ENCODE measurements at places on chromosomes 7 and 10.
A peak's percentile ranks its signal among the peaks of the same experiment; 100 is the strongest.

DNA sequence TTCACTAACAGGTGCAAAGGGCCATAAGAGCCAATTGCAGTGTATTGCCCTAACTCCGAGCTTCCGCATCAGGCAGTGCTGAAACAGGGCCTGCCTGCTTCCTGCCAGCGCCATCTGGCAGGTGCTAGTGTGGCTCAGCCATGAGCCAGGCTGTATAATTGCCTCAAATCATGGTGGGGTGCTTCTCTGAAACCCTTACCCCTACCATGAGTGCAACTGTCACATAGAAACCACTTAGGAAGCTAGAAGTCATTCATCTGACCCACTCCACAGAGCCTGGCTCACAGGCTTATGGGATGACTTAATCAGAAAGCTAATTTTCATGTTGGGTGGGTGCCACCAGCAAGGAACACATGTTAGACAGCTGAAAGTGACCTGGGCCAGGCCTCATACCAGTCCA lies 133.3 kb upstream of the LAMB4 start:
- peak; percentile 76 for DNase-seq

DNA sequence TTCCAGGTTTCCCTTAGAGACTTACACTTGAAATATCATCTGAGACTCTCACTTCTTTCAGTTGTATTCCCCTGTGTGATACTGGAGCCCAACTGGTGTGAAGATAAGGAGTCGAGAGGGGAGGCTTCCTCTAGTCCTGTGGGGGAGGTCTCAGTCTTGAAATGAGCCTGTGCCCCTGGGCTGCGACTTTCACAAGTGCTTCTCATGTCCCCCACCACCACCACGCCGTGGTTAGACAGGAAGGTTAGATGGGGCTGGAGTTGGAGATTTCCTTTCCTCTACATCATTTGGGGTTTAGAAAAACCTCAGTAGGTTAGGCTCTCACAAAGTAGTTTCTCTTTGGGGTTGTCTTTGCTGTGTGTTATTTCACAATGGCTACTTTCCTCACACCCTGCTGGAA lies 25.6 kb upstream of the MKX start:
- no peak for DNase-seq

DNA sequence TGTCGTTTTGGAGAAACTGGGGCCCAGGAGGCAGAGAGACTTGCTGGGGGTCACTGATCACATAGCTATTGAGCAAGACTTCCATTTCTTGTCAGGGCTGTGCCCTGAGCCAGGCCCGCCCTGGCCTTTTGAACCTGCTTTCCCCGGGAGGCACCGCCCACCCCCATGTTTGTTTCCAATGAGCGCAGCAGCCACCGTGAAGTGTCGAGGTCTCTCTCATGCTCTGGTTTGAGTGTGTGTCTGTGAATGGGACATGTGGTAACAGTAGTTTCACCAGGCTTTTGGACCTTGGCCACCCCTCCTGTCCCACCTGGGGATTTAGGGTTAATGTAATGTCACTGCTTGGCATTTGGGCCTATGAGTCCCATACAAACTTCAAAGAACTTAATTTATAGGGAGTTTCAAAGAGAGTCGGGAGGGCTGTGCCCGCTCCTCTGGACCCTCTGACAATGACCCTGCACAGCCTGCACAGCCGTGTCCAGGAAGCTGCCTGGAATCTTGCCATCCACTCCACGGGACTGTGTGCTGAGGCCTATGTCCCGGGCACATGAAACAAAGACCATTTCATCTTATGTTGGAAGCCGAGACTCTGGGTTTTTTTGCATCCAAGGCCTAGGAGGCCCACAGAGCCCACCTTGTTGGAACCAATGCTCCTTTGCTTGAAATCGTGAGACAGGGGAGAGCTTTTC lies 6.3 kb downstream of the PRF1 start:
- no peak for DNase-seq

- DNase-seq = no peak
Measured at GRCh38 chr7:45080958-45081669, 7.7 kb downstream of the NACAD start.

DNA sequence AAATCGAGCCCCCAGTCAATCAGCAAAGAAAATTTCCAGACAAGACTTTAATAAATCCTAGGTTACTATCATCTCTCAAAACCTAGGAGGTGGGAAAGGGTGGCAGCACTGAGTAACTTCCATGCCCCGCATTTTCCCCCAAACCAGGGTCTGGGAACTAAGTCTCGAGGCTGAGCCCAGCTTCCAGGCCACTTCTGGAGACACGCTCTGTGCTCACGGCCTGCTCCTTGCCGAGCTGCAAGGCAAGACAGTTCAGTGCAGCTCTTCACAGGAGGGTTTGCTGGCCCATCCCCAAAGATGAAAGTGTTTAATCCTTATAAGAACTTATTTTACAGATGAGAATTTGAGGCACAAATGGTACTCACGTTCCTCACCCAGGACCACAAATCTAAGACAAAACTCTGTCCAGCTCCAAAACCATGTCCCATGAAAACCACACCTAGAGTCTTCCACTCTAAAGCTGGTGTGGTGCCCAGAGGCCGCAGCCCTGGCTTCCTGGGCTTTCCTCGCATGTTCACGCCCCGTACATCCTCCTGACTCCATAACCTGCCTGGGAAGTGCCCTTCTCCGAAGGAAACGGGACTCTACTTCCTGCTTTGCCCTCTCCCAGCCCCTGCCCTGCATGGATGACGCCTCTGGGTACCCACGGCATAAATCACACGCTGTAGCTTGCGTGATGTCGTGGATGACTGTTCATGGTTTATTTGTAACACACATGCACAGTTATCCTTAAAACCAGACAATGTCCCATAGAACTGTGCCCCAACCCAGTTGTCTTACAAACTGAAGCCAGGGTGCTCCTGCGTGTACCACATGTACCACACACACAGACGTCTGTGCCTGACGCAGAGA lies 201.2 kb downstream of the DIP2C start:
- no peak for DNase-seq

DNA sequence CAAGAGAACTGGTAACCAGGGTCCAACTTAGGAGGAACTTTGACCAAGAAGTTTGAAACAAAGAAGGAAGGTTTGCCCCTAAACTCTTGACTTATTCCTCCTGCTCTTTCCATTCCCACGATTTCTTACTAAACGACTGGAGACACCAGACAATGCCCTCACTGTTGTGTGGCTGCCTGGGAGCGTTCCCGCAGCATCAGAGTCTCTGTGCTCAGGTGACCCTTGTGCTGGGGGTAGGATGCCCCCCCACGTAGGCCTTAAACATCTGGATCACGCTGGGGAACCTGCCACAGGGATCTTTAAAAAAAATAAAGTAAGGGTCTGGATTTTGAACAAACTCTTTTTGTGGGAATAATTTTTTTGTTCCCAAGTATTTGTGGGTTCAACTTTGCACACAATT lies 30.1 kb upstream of the CTBP2 start:
- no peak for DNase-seq

DNA sequence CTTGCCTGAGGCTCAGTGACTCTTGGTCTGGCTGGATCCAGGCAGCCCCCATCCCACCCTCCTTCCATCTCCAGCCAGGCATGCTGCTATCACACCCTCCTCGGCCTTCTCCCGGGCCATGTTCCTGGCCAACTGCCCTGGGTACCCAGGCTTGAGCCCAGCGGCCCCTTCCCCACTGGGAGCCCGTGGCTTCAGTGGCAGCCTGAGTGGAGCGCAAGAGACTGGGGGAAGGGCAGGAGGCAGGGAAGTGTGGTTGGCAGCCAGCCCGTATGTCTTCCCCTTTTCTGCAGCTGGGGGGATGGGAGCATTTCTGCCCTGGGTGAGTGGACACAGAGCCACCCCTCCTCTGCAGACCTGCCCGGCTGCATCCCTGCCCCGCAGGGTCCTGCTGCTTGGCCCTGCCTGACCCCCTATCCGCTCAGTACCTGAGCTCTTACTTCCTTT lies 148.5 kb downstream of the ARHGAP22 start:
- no peak for DNase-seq

DNA sequence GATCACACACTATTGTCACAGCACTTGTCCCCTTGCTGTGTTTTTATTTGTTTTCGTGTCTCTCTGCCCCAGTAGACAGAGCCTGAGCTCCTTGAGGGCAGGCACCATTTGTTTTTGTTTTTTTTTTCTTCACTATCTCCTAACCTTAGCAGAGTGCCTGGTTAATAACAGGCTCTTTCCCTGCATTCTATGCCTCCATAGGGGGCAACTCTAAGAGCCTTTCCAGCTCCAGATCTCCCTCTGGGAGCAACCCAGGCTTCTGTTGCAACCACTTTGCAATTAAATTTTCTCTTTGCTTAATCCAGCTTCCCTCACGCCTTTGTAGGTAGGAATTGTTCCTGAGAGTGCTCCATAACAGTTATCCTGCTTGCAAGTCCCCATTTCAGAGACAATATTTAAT lies 148.4 kb downstream of the PLXDC2 start:
- no peak for DNase-seq

DNA sequence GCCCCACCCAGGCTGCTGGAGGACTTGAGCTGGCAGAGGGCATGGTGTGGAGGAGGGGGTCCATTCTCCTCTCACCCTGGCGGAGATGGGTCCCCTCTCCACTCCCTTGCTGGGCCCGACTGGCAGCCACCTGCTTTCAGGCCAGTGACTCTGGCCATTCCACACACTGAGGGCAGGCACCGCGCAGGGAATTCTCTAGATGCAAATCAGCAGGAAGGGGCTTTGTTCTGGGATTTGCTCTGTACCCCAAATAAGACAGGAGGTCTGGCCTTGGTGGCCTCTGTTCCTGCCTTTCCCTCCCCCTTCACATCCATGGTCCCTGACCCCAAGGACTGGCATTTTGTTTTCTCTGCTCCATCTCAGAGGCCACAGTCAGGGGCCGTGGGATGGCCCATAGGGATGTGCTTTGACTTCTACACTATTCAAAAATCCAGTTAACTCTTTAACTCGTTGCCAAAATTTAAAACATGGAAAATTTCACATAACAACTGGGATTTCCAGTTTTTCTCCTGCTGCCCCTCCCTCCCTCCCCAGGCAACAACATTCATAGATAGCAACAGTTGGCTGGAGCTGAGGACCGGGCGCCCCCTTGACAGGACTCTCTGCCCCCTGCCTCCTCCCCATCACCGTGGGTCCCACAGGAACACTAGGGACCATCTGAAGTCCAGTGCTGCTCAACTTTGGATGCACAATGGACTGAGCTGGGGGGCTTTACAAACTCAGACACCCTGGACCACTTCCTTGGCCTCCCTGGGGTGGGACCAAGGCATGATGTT lies 33.9 kb downstream of the PPIF start:
- no peak for DNase-seq

- no peak for DNase-seq
Measured at GRCh38 chr7:49174396-49174795, 250.0 kb downstream of the CDC14C start.

DNA sequence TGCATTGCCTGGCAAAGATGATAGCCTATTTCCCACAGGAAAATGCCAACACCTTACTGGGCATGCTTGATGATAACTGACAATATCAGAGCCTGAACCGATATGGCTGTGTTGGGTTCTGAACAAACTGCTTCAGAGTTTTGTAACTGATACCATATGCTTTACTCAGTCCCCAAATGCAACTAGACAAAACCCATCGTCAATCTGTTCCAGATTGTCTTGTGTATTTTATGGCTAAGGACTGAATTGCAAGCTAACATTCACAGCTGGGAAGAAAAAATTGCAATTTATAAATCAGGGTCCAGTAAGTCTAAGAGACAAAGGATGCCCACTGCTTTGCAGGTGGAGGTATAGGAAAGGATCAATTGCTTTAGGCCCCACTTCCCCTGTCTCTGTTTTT lies 116.8 kb upstream of the WNT16 start:
- DNase-seq = no peak

DNA sequence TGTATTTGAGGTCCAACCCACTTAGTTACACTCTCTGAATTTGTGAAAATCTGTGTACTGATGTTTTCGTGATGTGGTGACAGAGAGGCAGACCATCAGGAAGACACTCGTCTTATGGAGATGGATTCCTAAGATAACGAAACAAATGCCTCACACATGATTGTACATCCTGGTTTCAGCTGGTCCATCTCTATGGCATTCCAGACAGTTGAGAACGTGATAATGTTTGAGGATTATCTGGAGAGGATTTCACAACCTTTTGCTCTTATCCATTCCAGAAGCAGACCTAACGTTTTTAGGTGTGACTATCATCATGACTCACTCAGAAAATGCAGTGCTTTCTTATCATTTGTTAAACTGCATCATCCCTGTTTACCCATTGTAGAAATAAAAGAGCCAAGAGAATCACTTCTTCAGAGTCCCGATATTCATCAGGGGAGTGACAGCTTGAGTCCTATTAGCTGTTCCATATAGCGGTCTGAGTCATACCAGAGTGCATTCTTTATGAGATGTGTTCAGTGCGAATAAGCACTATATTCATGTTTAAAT lies 74.5 kb downstream of the BMPER start:
- no peak for DNase-seq

- no peak for DNase-seq
Measured at GRCh38 chr10:93710333-93710909, 8.0 kb upstream of the FRA10AC1 start.

DNA sequence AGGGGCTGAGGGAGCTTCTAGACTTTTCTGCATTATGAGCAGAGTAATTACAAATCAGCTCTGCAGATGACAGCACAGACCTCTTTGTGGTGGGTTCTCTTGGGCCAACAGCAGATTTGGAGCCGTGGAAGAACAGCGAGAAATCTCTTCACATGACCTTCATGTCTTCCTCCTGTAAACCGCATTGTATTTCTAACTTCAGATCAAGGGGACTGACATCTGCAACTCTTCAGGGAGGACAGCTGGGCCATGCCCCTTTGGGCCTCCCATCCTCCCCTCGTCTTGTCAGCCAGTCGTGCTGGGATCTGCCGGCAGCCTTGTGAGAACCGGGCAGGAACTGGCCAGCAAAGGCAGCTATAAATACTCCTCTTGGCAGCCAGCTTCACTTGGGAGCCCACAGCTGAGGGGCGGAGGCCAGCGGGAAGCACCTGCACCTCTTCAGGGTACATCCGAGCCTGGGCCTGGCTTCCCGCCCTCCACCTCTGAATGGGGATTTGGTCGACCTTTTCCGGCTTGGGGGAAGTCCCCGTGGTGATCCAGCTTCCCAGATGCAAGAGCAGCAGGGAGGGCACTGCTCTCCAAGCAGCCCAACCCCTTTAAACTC lies 54.7 kb downstream of the STEAP1B start:
- DNase-seq = peak; percentile 68

- DNase-seq = no peak
Measured at GRCh38 chr7:7479275-7479805, 56.3 kb downstream of the COL28A1 start.

DNA sequence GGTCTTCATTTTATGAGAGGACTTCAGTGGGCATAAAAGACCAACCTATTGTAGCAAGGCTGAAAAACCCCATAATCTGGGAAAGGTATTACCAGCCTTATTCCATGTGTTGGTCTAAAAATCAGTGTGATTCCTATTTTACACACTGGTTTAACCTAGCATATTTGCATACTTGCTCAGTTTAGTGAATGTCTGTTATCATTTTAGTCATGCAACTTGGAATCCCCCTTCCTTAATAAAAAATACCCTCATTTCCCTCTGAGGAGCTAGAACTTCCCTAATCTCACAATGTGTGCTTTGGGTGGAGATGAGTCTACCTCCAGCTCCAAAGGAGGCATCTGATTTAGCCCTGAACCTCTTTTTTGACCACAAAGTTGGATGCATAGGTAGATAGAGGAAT lies 312.8 kb upstream of the SORCS1 start:
- DNase-seq = no peak
